Suppressor macrophage (primary cell): ENCODE measurements at places on chromosomes 6 and 20.

GRCh38 chr6:120990866-120991265, 343.4 kb downstream of the TBC1D32 start:
- no peak for DNase-seq

DNA sequence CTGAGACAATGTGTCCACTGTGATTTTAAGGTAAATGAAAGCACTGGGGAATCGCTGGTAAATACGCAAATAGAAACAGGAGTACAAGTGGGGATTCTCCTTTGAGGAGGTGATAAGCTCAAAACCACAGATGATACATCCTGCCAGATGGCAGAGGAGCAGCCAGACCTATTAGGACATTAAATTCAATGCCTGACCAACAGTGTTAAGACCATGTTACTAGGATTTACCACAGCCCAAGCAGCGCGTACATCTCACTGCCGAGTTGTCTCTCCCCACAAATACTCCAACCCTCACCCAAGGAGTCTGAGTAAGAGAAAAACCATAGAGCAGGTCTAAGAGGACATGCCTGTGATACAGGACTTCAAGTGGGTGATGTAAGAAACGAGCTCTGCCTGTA, 68.9 kb upstream of the TULP1 start:
- DNase-seq: no peak

- DNase-seq: peak; percentile 30
Observed at GRCh38 chr20:32763202-32764004, 1.2 kb downstream of the DNMT3B start.

GRCh38 chr6:35161266-35161665, 20.1 kb upstream of the TCP11 start:
- no peak for DNase-seq

DNA sequence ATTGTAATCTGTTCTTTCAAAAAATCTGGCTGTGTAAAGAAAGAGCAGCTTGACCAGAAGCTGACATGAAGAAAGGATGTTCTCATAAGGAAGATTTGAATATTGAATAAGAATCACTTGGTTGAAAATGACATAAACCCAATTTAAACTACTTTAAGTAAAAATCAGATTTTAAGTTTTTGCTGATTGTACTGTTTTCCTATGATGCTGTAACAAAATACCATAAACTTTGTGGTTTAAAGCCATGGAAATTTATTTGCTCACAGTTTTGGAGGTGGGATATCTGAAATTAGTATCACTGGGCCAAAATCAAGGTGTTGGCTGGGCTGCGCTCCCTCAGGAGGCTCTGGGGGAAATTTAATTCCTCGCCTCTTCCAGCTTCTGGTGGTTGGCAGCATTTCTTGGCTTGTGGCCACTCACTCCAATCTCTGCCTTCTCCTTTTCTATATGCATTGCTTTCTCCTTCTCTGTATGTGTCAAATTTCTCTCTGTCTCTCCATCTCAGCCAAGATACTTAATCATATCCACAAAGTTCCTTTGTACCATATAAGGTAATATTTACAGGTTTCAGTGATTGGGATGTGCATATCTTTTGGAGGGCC, 141.2 kb upstream of the ZFP64 start:
- no peak for DNase-seq

DNA sequence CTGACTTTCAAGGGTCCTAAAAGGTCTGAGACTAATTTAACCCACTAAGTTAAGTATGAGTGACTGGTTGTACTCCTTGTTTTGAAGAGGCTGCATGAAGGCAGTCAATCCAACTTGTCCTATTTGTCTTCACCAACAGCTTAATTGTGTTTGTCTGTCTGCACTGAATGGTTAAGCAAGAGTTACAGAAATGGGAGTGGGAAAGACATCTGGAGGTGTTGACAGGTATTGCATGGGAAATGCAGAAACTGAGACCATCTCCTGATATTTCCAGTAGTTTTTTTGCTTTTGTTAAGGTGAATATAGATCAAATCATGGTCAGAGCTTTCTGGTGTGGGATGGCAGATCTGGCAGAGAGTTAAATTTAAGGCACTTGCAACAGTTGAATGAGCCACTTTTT, 6.5 kb downstream of the FUT9 start:
- DNase-seq: no peak

- no peak for DNase-seq
Observed at GRCh38 chr20:31662372-31662854, 24.7 kb downstream of the COX4I2 start.

GRCh38 chr20:33751775-33752174, 20.0 kb downstream of the ZNF341 start:
- no peak for DNase-seq

GRCh38 chr20:34365765-34366213, 2.7 kb downstream of the ITCH start:
- DNase-seq: peak; percentile 91

DNA sequence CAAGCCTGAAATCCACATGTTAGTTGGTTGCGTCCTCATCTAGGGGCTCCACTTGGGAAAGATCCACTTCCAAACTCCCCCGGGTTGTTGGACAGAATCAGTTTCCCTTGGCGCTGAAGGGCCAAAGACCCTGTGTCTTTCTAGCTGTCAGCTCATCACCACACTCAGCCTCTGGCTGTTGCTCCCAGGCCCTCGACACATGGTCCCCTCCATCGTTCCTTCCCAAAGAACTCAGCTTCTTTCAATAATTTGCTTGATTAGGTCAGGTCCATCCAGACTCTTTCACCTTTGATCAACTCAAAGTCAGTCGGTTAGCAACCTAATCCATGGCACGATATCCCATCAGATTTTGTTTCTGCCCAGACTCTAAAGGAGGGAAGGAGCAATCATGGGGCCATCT, 254.8 kb upstream of the SULF2 start:
- no peak for DNase-seq

GRCh38 chr6:103047567-103047966, 1654.1 kb downstream of the GRIK2 start:
- no peak for DNase-seq

DNA sequence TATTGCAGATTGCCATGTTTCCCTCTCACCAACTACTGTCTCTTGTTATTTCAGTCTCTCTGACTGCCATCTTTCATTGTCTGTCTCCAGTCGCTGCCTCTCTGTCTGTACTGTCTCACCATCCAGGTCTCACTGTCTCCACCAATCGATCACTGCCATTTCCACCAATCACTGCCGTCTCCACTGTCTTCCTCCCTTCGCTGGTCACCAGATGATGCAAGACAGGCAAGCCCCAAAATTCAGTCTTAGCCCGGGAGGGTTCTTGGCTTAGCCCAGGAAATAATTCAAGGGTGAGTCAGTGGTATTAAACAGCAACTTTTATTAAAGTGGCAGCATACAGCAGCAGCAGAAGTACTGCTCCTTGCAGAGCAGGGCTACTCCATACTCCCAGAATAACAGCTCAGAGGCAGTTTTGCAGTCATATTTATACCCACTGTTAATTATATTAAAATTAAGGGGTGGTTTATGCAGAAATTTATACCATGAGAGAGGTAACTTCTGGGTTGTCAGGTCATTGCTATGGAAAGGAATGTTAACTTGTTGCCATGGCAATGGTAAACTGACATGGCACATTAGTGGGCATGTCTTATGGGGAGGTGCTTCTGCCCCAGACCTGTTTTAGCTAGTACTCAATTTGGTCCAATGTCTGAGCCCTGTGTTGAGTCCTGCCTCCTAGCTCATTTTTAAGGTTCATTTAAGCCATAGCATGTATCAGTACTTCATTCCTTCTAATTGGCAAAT, 23.0 kb upstream of the ECHDC1 start:
- peak; percentile 18 for DNase-seq

DNA sequence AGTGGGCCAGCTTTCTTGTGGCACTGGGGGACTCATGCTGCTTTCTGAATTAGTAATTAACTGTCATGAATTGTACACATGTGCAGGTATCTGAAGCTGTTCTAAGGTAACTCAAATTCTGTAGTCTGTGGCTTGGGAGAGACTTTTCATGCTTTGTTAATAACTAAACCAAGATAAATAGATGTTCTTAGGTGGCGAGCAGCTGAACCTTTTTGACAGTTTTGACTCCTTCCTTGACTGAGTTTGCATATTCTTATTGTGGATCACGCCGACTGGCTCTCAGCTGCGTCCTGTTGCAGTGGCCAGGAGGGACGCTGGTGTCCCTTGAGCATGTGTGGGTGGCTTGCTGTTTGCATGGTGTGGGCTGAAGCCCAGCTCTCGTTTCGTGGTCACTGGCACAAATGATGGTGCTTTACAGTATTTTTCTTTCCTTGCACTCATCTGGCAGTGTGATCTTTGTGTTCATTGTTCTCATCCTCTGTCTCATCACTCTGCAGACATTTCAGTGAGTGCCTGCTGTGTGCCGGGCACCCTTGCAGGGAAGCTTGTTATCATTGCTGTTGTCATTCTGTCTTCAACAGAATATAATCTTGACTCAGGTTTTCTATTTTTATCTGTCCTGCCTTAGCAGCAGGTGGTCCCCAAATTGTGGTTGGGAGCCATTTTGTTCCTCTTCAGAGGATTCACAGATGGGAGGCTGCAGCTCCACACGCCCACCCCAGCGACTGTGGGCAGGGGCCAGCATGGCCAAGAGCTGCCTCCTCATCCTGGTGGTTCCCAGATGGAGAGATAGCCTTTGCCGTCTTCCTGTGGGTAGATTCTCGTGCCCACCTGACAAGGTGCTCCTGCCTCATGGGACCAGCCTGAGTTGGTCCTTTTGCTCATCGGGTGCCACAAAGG, 39.6 kb downstream of the DUSP22 start:
- DNase-seq: no peak

GRCh38 chr6:145323646-145324045, 411.7 kb downstream of the EPM2A start:
- DNase-seq: no peak

- peak; percentile 32 for DNase-seq
Observed at GRCh38 chr6:9412951-9413559, 977.7 kb upstream of the SLC35B3 start.

DNA sequence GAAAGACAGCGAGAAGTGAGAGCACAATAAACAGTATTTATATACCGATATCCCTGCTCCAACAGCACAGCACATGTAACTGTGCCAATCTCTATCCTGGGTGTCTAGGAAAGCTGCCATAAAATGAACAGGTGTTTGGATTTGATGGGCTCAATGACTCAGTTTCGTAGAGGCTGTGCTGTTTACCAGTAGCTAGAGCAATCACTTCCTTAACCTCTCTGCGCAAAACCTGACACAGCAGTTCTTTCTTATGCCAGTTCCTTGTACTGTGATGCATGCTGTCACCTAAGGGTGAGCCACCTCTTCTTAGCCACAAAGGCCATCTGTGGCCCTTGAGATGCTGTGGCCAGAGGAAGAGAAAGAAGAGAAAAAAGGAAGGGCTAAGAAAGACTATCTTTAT, 59.3 kb downstream of the SHPRH start:
- peak; percentile 50 for DNase-seq

GRCh38 chr6:122484760-122485159, 13.2 kb upstream of the SERINC1 start:
- DNase-seq: peak; percentile 9

DNA sequence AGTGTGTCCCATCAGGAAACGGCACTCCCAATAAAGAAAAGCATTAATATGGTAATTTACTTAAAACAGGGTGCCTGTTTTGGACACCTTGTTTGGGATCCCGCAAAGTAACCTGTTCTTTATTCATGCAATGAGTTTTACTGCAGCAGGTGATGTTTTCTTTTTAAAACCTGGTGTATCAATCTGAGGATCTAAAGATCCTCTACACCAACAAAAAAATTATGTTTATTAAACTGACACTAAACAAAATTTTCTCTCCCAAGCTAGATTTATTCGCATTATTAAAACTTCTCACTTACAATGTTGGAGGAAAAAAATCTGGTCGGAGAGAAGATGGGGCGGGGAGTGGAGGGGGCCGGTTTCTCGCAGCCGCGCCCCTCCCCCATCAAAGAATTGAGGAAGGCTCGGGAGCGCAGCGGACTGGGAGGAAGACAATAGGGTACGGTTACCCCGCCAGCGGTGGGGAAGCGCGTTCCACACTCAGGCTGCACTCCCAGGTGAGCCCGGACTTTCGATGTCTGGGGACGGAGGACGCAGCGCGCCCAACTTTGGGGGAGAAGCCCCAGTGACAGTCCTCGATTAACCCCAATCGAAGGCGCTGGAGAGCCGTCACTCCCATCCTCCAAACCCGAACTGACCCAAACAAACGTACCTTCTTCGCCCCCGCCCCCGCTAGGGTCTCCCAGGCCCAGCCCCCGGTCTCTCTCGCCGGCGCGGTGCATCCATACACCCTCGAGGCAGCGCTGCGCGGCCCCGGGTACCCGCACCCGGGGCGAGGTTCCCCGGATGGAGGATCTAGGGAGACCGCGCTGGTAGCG, 1.3 kb downstream of the CD24 start:
- no peak for DNase-seq

DNA sequence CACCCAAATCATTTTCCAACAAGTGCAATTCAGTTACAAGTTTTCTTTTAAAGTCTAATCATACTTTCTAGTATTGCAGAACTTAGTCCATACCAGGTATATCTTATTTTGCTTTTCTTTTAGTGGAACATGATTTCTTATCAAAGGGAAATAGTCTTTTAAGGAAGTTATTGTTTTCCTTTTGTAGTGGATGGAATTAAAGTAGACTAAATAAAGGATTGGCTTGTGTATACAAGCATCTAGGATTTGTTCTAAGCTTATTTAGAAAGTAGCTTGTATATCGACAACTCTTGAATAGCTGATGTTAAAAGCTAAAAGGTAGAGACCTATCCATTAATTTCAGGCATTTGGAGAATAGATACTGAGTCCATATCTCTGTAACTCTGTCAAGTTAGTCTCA, 14.8 kb downstream of the DCBLD1 start:
- DNase-seq: no peak

DNA sequence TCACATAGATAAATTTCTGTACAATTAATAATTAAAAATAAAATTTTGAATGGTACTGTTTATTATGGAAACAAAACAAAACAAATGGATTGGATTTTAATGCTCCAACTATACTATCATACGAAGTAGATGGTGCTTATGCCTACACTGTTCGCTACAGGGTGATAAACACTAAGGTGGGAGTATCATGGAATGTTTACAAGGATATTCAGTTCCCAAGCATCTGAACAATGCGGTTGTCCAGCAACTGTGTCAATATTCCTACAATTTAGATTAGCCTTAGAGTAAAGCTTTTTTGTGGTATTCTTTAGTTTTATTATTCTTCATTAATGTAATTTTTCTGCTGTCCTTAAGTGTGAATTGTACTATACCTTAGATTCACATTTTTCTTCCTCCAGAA, 105.1 kb downstream of the MMS22L start:
- no peak for DNase-seq

- DNase-seq: no peak
Observed at GRCh38 chr20:52530571-52530970, 339.0 kb upstream of the ZFP64 start.

- no peak for DNase-seq
Observed at GRCh38 chr6:131636880-131637792, at the start of gene ENPP3. ENPP3 (plus strand) TSS chr6:131637302; CDS start chr6:131637385, 83 bp downstream.

- no peak for DNase-seq
Observed at GRCh38 chr6:124994648-124995047, 32.4 kb downstream of the RNF217 start.
